Adrenal gland (tissue), 19 donors: ENCODE measurements at places on chromosomes 4 and X. TPM values are rescaled to one million over a fixed set of nuclear protein-coding genes. Genes with fewer than 3 reads are reported as not detected.

KLHL4 gene
- 99.0 TPM for total RNA-seq

ARFIP1 gene
- 33.5 TPM for total RNA-seq

KLB gene
- 0.07 TPM for total RNA-seq

AFAP1 gene
- 9.3 TPM for total RNA-seq

FHL1 gene
- 69.7 TPM for total RNA-seq

CORIN gene
- not detected for total RNA-seq

PABPC5 gene
- 17.4 TPM for total RNA-seq

MAP7D2 gene
- 1.9 TPM for total RNA-seq

DCAF12L1 gene
- total RNA-seq, result not detected

IL13RA2 gene
- total RNA-seq, result 0.47 TPM

FGA gene
- 0.14 TPM for total RNA-seq

NXF3 gene
- total RNA-seq, result 0.69 TPM

PHF8 gene
- total RNA-seq, result 26.7 TPM

NCAPG gene
- total RNA-seq, result 1.4 TPM

TMSB4X gene
- total RNA-seq, result 3,090 TPM

EIF1AX gene
- 81.2 TPM for total RNA-seq

PTTG2 gene
- not detected for total RNA-seq

RNF128 gene
- 63.3 TPM for total RNA-seq

TLR6 gene
- 6.8 TPM for total RNA-seq

EGF gene
- not detected for total RNA-seq

GPC4 gene
- 15.5 TPM for total RNA-seq

ATOH1 gene
- not detected for total RNA-seq

CFAP99 gene
- total RNA-seq, result 5.0 TPM

XKRX gene
- 0.96 TPM for total RNA-seq

UCHL1 gene
- 20.1 TPM for total RNA-seq

TCEAL1 gene
- 78.8 TPM for total RNA-seq

STS gene
- 4.4 TPM for total RNA-seq

SPANXN1 gene
- not detected for total RNA-seq

CT47B1 gene
- not detected for total RNA-seq

TMEM175 gene
- 70.4 TPM for total RNA-seq

GLRA2 gene
- 0.34 TPM for total RNA-seq

BMP3 gene
- 0.26 TPM for total RNA-seq

SPARCL1 gene
- total RNA-seq, result 174 TPM

RIBC1 gene
- total RNA-seq, result 2.9 TPM

CCNG2 gene
- total RNA-seq, result 21.1 TPM

TAF7L gene
- total RNA-seq, result not detected

DCAF8L2 gene
- total RNA-seq, result not detected

IDH3G gene
- total RNA-seq, result 83.1 TPM

NAA11 gene
- not detected for total RNA-seq

RAI2 gene
- total RNA-seq, result 5.2 TPM

PPEF2 gene
- total RNA-seq, result not detected

GABRB1 gene
- not detected for total RNA-seq

SPP1 gene
- 16.2 TPM for total RNA-seq

PRDM5 gene
- total RNA-seq, result 15.5 TPM
